ENCODE measurements at places on chromosomes 12 and 14. TPM values are rescaled to one million over a fixed set of nuclear protein-coding genes. Genes with fewer than 3 reads are reported as not detected.

Gene TIGAR
- 17.4 TPM for total RNA-seq

Gene EP400
- 59.4 TPM for total RNA-seq

Gene DAO
- not detected for total RNA-seq

Gene DHRS2
- total RNA-seq = 1.0 TPM

Gene NEUROD4
- not detected for total RNA-seq

Gene TMEM30B
- total RNA-seq = 0.10 TPM

Gene MANSC4
- total RNA-seq = not detected

Gene PRB2
- not detected for total RNA-seq

Gene SIX4
- 17.3 TPM for total RNA-seq

Gene CIROP
- not detected for total RNA-seq

Gene ESPL1
- 54.6 TPM for total RNA-seq

Gene KRT78
- not detected for total RNA-seq

Gene KRT73
- not detected for total RNA-seq

Gene SPTB
- 0.13 TPM for total RNA-seq

Gene DGLUCY
- 21.3 TPM for total RNA-seq

Gene IFT81
- total RNA-seq = 15.5 TPM

Gene NR2C1
- total RNA-seq = 84.6 TPM

Gene AKAP3
- 0.26 TPM for total RNA-seq

Gene OAS3
- 33.3 TPM for total RNA-seq

Gene SLC8B1
- 26.7 TPM for total RNA-seq

Gene OR4Q3
- not detected for total RNA-seq

Gene PLEKHD1
- total RNA-seq = 0.08 TPM

Gene GLS2
- total RNA-seq = 1.3 TPM

Gene DNAI7
- 0.10 TPM for total RNA-seq

Gene OLR1
- total RNA-seq = 0.74 TPM

Gene TBC1D30
- 8.9 TPM for total RNA-seq

Gene FIGNL2
- total RNA-seq = 0.23 TPM

Gene FAM186B
- 0.13 TPM for total RNA-seq

Gene STRN3
- 29.2 TPM for total RNA-seq

Gene MMP19
- 0.05 TPM for total RNA-seq

Gene FZD10
- not detected for total RNA-seq

Gene SLC17A8
- not detected for total RNA-seq

Gene TAS2R19
- 1.1 TPM for total RNA-seq

Gene VAMP1
- total RNA-seq = 11.2 TPM

Gene SLCO1B1
- not detected for total RNA-seq

Gene DTX3
- 37.8 TPM for total RNA-seq

Gene HCAR1
- total RNA-seq = 0.31 TPM

Gene RTL1
- total RNA-seq = not detected

Gene RGS6
- total RNA-seq = not detected

Gene KRT77
- total RNA-seq = not detected

Gene C12orf42
- total RNA-seq = not detected

Gene PLEKHG3
- 34.0 TPM for total RNA-seq

Gene AP4S1
- 3.3 TPM for total RNA-seq

Gene PRKD1
- total RNA-seq = 8.2 TPM

Gene GALNT6
- total RNA-seq = 6.5 TPM

Gene SLC7A8
- total RNA-seq = 0.90 TPM

Gene CISTR
- total RNA-seq = not detected

Gene YARS2
- total RNA-seq = 28.0 TPM

Gene TMEM132C
- not detected for total RNA-seq

Gene CNTN1
- total RNA-seq = not detected

Gene LGR5
- 1.9 TPM for total RNA-seq

Gene PTGER2
- 0.41 TPM for total RNA-seq

Gene LMO3
- total RNA-seq = 0.51 TPM
